IgD-negative memory B cell (primary cell): ENCODE measurements at places on chromosomes 7 and 10. TPM values are rescaled to one million over a fixed set of nuclear protein-coding genes. Genes with fewer than 3 reads are reported as not detected.

Gene ANKRD7
- polyA plus RNA-seq, result not detected

Gene LIPN
- polyA plus RNA-seq, result 0.31 TPM

Gene ADGRA1
- polyA plus RNA-seq, result not detected

Gene MRLN
- polyA plus RNA-seq, result not detected

Gene PRSS37
- polyA plus RNA-seq, result not detected

Gene SERPINE1
- polyA plus RNA-seq, result not detected

Gene ZC3HAV1L
- 0.80 TPM for polyA plus RNA-seq

Gene SPDYE2
- polyA plus RNA-seq, result 1.2 TPM

Gene HDAC9
- polyA plus RNA-seq, result 81.2 TPM

Gene HOXA1
- polyA plus RNA-seq, result 0.24 TPM

Gene NUP205
- polyA plus RNA-seq, result 18.0 TPM

Gene BICC1
- not detected for polyA plus RNA-seq

Gene MARVELD1
- polyA plus RNA-seq, result 0.40 TPM

Gene FFAR4
- not detected for polyA plus RNA-seq

Gene FEZF1
- not detected for polyA plus RNA-seq

Gene ANXA11
- polyA plus RNA-seq, result 243 TPM

Gene TNRC18
- polyA plus RNA-seq, result 1.3 TPM

Gene PTPN20
- 1.4 TPM for polyA plus RNA-seq

Gene SCIN
- polyA plus RNA-seq, result 1.6 TPM

Gene OR2A42
- polyA plus RNA-seq, result not detected

Gene RASSF4
- polyA plus RNA-seq, result 0.69 TPM

Gene LSM8
- polyA plus RNA-seq, result 49.0 TPM

Gene DNAH11
- polyA plus RNA-seq, result not detected

Gene FOXK1
- 2.3 TPM for polyA plus RNA-seq

Gene TBC1D12
- polyA plus RNA-seq, result 2.9 TPM

Gene SMC3
- polyA plus RNA-seq, result 70.1 TPM

Gene TBX20
- not detected for polyA plus RNA-seq

Gene SFRP4
- polyA plus RNA-seq, result not detected

Gene PNLIPRP1
- not detected for polyA plus RNA-seq

Gene DOCK4
- polyA plus RNA-seq, result not detected

Gene TAS2R41
- not detected for polyA plus RNA-seq

Gene PHKG1
- polyA plus RNA-seq, result not detected

Gene LGI1
- polyA plus RNA-seq, result not detected

Gene GDF2
- not detected for polyA plus RNA-seq

Gene PGAM2
- polyA plus RNA-seq, result not detected

Gene TSPAN33
- polyA plus RNA-seq, result 55.0 TPM

Gene ZNF365
- polyA plus RNA-seq, result not detected

Gene PIK3AP1
- 174 TPM for polyA plus RNA-seq

Gene SEC31B
- polyA plus RNA-seq, result 0.13 TPM

Gene BUB3
- 148 TPM for polyA plus RNA-seq

Gene IL2RA
- 27.2 TPM for polyA plus RNA-seq

Gene ADARB2
- not detected for polyA plus RNA-seq

Gene PLAU
- polyA plus RNA-seq, result not detected

Gene ITPRIP
- 22.8 TPM for polyA plus RNA-seq
